WTC11 (cell line): ENCODE measurements at places on chromosomes 11 and 22. TPM values are rescaled to one million over a fixed set of nuclear protein-coding genes. Genes with fewer than 3 reads are reported as not detected.

TTC17 gene
- total RNA-seq, result 69.0 to 74.5 TPM (median 73.5 TPM) in 3 replicates

APOA4 gene
- not detected in 3 replicates for total RNA-seq

GRCh38 chr11:27020751-27021150 lies 19.9 kb upstream of the BBOX1 start:
- H3K27me3 ChIP-seq, result no peaks in the 10 kb centered on the region
- H3K4me3 ChIP-seq, result no peak overlapping the region
- H3K27ac ChIP-seq, result no peak overlapping the region
- H3K4me1 ChIP-seq, result peaks cover 10% of the 10 kb centered on the region
- no peaks in the 10 kb centered on the region for H3K36me3 ChIP-seq
- no peak for DNase-seq

DNA sequence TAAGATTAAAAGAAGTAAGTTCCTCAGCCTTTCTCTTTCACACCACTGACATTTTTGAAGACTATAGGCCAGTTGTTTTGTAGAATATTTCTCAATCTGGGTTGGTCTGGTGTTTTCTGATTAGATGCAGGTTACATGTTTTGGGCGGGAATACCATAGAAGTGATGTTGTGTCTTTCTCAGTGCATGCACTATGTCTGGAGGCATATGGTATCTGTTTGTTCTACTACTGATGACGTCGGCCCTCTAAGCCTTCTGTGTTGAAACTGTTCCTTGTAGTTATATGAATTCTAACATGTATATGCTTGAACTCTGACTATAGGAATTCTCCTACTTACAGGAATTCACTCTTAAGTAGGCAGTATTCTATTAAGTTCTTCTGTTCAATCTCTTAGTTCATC lies 21.6 kb downstream of the ZFTA start:
- H3K4me1 ChIP-seq, result peaks cover 19% of the 10 kb centered on the region
- DNase-seq, result no peak
- H3K4me3 ChIP-seq, result no peak overlapping the region
- H3K27ac ChIP-seq, result peak overlapping the region; percentile 15; the same call in 1 of the 2 replicates

DNA sequence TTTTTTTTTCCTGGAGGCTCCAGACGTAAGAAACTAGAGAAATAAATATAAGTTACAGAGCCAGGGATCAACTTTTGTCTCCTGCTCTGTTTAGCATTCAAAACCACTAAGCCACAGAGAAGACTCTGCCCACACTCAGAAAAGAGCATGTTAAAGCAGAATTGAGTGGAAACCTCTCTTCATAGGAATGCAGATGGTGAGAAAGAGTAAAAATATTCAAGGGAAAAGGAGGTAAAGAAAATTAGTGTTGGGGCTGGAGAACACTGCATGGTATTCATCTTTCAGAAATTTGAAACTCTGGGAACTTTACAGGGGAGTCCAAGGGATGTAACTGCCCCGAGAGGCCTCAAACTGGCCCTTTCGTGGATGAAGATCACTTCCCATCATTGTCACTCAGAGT lies 65.1 kb downstream of the CLMP start:
- H3K36me3 ChIP-seq, result no peaks in the 10 kb centered on the region
- no peak overlapping the region for H3K4me3 ChIP-seq
- H3K27ac ChIP-seq, result no peak overlapping the region
- no peak for DNase-seq
- no peaks in the 10 kb centered on the region for H3K27me3 ChIP-seq
